ENCODE measurements at places on chromosomes 5 and 9.

GRCh38 chr9:131951905-131952304 lies 127.8 kb downstream of the MED27 start:
- no peaks in the 10 kb centered on the region for H3K27me3 ChIP-seq
- no peak for DNase-seq
- no peak overlapping the region for H3K27ac ChIP-seq

DNA sequence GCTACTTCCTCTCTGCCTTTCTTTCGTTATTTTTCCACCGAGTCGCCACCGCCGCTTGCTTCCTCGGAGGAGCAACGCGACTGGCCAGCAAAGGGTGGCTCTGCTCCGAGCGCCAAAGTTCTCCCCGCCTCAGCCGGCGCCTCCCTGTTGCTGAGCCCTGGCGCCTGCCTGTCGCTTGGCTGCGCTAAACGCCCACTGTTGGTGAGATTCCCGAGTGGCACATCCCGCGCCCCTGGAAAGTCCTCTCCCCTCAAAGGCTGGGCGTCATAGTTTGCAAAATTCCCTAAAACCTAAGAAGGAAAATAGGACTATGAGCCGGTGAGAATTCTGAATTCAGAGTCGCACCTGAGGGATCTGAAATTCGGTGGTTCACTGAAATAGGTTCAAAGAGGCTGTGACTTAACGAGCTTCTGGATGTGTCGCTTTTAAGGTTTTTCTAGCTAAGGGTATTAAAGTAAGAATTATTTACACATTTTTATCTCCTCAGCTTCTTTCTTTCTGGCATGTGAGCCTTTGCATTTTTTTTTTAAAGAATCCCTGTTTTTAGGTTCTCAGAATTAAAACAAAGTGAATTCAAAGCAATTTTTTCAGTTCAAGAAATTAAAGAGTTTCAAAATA lies at the start of gene GRIN3A:
Gene GRIN3A (minus strand): TSS at position 82 of the 618 bp plus-strand sequence. CDS start 668 bp downstream, outside the sequence.
- peaks cover 54% of the 10 kb centered on the region for H3K27me3 ChIP-seq
- peaks cover 5% of the 10 kb centered on the region for H3K4me1 ChIP-seq
- no peak for DNase-seq
- H3K4me3 ChIP-seq, result peak within 1 kb of the TSS; percentile 65
- peaks cover 6% of the 10 kb centered on the region for H3K36me3 ChIP-seq
- no peak within 1 kb of the TSS for H3K27ac ChIP-seq

DNA sequence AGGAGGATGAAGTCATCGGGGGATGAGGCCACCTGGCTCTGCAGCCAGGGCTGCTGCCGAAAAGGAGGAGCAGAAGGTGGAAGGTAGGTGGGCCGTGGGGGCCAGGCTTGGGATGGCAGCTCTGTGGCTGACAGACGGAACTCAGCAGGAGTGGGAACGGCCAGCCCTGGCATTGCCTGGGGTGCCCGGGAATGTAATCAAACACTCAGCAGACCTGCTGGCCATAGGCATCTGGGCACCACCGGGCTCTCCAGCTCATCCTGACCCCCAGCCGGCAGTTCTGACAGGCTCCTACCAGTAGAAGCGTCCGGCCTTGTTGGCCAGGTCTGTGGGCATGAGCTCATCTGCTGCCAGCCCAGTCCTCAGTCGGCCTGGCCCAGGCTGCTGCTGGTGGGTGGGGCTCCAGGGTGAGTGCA lies 4.3 kb upstream of the FAT2 start:
- H3K36me3 ChIP-seq, result no peaks in the 10 kb centered on the region
- no peak overlapping the region for H3K4me3 ChIP-seq
- no peak for DNase-seq
- H3K27me3 ChIP-seq, result peaks cover 2% of the 10 kb centered on the region
- H3K27ac ChIP-seq, result peak overlapping the region; percentile 37
- no peaks in the 10 kb centered on the region for H3K4me1 ChIP-seq

DNA sequence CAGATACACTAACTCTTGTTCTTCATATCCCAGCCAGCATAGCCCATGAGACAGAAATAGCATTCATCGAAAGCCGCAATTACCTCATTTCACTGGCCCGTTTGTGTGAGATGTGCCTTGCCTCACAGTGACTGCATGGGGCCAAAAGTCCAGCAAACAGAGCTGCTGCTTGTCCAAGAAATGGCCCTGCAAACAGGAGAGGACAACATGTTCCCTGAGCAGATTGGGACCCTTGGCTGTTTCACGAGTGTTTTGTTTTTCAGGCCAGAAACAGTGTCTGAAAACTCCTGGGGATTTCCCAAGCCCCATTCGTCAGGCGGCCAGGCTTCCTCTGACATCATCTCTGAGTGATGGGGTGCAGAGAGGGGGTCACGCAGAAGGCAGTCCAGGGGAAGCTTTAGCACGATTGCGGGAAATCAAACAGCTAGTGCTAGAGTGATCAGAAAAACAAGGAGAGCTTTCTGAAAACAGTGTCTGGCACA lies 503.6 kb upstream of the PAPPA start:
- no peak for DNase-seq
- no peaks in the 10 kb centered on the region for H3K27me3 ChIP-seq
- H3K4me3 ChIP-seq, result no peak overlapping the region
- no peaks in the 10 kb centered on the region for H3K4me1 ChIP-seq
- H3K27ac ChIP-seq, result no peak overlapping the region

GRCh38 chr5:170519549-170519948 lies 15.7 kb downstream of the KCNIP1 start:
- H3K36me3 ChIP-seq, result no peaks in the 10 kb centered on the region
- H3K4me1 ChIP-seq, result no peaks in the 10 kb centered on the region

GRCh38 chr9:82764061-82764668 lies 298.8 kb downstream of the RASEF start:
- no peak overlapping the region for H3K27ac ChIP-seq
- no peaks in the 10 kb centered on the region for H3K36me3 ChIP-seq
- H3K4me3 ChIP-seq, result no peak overlapping the region
- no peaks in the 10 kb centered on the region for H3K4me1 ChIP-seq
- no peak for DNase-seq

DNA sequence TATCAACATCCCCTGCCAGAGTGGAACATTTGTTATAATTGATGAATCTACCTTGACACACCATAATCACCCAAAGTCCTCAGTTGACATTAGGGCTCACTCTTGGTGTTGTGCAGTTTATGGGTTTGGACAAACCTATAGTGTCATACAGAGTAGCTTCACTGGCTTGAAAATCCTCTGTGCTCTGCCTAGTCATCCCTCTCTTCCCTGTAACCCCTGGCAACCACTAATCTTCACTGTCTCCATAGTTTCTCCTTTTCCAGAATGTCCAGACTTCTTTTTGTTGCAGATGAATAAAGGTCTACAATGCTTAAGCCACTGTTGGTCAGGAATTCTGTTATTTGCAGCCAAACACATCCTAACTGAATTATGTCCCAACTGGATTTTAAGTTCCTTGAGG lies 22.5 kb upstream of the SUB1 start:
- no peaks in the 10 kb centered on the region for H3K27me3 ChIP-seq
- no peaks in the 10 kb centered on the region for H3K4me1 ChIP-seq
- no peak overlapping the region for H3K27ac ChIP-seq
- H3K36me3 ChIP-seq, result peaks cover 3% of the 10 kb centered on the region
- no peak overlapping the region for H3K4me3 ChIP-seq

DNA sequence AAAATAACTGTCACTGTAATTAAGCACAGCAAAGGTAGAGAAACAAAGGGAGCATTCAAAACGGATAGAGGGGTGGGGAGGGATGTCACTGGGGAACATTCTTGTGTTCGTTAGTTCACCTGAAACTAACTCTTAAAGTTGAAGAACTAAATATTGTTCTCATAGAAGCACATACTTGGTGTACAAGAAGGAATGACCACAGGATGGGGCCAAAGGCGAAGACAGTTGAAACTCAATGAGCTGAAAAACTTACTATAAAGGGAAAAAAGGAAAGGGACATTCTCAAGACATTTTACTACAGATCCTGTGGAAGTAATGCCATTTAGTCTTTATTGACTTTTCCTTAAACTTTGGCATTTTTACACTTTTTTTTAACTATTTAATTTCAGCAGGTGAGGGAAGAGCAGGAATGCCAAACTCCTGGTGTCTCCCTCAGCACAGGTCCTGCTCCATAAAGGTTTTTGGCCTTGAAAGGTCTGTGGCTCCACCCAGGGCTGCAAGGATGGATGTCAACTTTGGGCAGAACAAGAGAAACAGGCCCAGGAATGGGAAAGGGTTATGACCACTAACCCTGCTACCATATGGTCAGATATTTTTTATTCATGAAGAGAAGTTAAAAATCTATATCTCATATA lies 197.6 kb upstream of the RASA1 start:
- no peaks in the 10 kb centered on the region for H3K27me3 ChIP-seq
- H3K4me3 ChIP-seq, result no peak overlapping the region
- no peaks in the 10 kb centered on the region for H3K36me3 ChIP-seq
- no peak overlapping the region for H3K27ac ChIP-seq
- DNase-seq, result no peak
- H3K4me1 ChIP-seq, result peaks cover 8% of the 10 kb centered on the region

GRCh38 chr5:17816944-17817343 lies 182.7 kb downstream of the TAF11L14 start:
- no peak for DNase-seq
- H3K36me3 ChIP-seq, result no peaks in the 10 kb centered on the region
- H3K4me3 ChIP-seq, result no peak overlapping the region
- H3K27ac ChIP-seq, result no peak overlapping the region
- no peaks in the 10 kb centered on the region for H3K4me1 ChIP-seq

- H3K4me3 ChIP-seq, result no peak overlapping the region
- H3K27me3 ChIP-seq, result no peaks in the 10 kb centered on the region
- peaks cover 13% of the 10 kb centered on the region for H3K4me1 ChIP-seq
Observed at GRCh38 chr5:169763376-169764017, 126.4 kb downstream of the DOCK2 start.

GRCh38 chr5:163914910-163915309 lies 409.5 kb downstream of the MAT2B start:
- no peaks in the 10 kb centered on the region for H3K27me3 ChIP-seq
- H3K4me1 ChIP-seq, result peaks cover 2% of the 10 kb centered on the region

DNA sequence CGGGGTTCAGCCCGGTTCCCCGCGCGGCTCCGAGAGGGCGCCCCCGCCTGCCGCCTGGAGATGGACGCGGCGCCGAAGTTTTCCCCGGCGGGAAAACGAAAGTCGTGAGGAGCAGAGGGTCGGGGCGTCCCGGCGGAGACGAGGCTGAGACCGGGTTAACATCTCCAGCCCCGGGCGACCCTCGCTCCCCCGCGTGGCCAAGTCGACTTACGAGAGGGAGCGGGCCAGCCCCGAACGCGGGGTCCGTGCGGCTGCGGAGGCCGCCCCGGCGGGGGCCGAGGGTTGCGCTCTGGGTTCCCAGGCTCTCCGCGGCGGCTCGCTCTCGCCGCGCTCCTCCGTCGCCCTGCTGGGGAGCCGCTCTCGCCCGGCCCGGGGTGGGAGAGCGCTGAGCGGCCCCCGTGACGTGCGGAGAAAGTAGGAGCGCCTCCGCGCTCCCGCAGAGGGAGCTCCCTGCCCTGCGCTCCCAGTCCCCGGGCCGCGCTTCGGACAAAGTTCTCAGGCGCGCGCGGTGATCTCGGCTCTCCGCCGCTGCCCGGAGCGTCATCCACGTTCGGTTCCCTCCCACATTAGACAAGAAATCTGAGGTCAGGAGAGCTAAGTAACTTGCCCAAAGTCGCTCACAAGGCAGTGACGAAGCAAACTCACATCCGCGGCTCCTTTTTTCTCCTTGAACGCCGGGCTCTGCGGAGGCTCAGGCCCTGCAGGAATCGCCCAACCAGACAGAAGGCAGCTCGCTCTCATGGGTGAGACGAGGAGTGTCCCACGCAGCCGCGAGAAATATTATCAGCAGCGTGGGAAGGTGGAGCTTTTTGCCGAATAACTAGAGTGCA lies 1.2 kb upstream of the GCNT4 start:
- peak overlapping the region; percentile 93 for H3K4me3 ChIP-seq
- peak; percentile 81 for DNase-seq
- H3K27me3 ChIP-seq, result no peaks in the 10 kb centered on the region
- H3K36me3 ChIP-seq, result no peaks in the 10 kb centered on the region
- peaks cover 48% of the 10 kb centered on the region for H3K4me1 ChIP-seq

- no peaks in the 10 kb centered on the region for H3K27me3 ChIP-seq
- no peak for DNase-seq
- H3K4me1 ChIP-seq, result no peaks in the 10 kb centered on the region
Observed at GRCh38 chr5:106451998-106452397, 1218.7 kb downstream of the EFNA5 start.

- no peak overlapping the region for H3K4me3 ChIP-seq
- H3K27ac ChIP-seq, result no peak overlapping the region
- no peak for DNase-seq
Observed at GRCh38 chr5:88999853-89000252, 116.9 kb upstream of the MEF2C start.

DNA sequence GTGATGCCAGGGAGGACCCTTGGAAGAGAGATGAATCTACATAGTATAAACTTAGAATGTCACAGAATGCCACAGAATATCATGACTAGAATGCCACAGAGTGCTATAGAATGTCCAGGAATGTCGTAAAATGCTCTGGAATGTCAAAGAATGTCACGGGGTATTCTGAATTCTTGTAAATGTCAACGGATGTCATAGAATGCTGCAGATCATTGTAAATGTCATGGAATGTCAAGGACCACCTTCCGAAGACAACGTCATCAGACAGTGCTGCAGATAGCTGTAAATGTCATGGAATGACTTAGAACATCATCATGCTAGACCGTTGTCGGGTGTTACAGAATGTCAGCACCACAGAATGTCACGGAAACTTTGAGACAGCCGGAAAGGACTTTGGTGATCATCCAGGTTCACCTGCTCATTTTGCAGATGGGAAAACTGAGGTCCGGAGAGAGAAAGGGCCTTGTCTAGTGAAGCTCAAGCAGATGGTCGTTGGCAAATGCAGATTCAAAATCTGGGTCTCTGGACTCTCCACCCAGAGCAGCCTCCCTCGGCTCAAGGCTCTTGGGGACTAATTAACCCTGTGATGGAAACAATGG lies 117.1 kb downstream of the LHX2 start:
- H3K4me3 ChIP-seq, result no peak overlapping the region
- no peaks in the 10 kb centered on the region for H3K4me1 ChIP-seq
- peaks cover 22% of the 10 kb centered on the region for H3K27me3 ChIP-seq
- no peak overlapping the region for H3K27ac ChIP-seq
- H3K36me3 ChIP-seq, result no peaks in the 10 kb centered on the region

DNA sequence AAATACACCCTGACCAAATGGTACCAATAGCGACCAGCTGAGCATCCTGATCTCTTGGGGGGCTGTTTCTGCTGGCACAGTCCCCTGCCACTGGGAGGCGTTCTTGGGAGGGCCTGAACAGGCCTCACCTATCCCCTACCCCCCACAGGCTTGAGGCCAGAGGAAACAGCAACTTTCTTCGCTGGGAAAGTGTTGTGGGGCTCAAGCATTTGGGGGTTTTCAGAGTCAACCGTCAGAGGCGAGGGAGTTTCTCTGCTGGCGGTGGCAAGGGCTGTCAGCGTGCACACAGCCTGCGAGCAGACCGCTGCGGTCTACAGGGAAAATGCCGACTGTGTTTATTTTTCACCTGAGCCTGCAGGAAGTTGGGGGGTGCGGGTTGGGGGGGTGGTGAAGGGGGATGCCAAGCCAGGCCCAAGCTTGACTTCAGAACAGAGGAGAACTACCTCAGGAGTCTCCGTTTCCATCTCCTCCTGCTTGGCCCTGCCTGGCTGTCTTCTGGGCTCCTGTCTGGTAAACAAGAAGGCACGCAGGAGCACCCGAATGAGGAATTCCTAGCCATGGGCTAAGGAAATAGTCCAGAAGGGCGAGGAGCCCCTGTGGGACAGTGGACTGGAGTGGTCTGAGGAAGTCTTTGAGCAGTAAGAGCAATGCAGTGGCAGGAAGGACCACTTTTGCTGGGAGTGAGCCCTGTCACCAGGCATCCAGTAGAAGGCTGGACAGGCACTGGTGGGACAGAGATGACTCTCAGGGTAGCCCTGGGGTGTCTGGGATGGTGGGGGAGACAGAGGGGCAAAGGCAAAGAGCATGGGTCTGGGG lies 18.1 kb downstream of the TCF7 start:
- H3K27ac ChIP-seq, result peak overlapping the region; percentile 91
- peaks cover 10% of the 10 kb centered on the region for H3K36me3 ChIP-seq
- H3K4me3 ChIP-seq, result peak overlapping the region; percentile 99
- no peaks in the 10 kb centered on the region for H3K27me3 ChIP-seq
- peaks cover 50% of the 10 kb centered on the region for H3K4me1 ChIP-seq

Measured in naive thymus-derived CD8-positive, alpha-beta T cell (primary cell).